ENCODE measurements at places on chromosomes 5 and 9. TPM values are rescaled to one million over a fixed set of nuclear protein-coding genes. Genes with fewer than 3 reads are reported as not detected.

Gene GPR21
- total RNA-seq, result not detected

Gene ARHGEF28
- 13.3 TPM for total RNA-seq

Gene SYNPO
- 17.5 TPM for total RNA-seq

Gene GTF3C4
- total RNA-seq, result 18.8 TPM

Gene PCDHGB4
- 0.87 TPM for total RNA-seq
